Activated T-cell treated with anti-CD3 and anti-CD28 coated beads, Interleukin-2, amount 50 U/mL, for 72 hours (primary cell): ENCODE measurements at places on chromosomes 1 and 21.

DNA sequence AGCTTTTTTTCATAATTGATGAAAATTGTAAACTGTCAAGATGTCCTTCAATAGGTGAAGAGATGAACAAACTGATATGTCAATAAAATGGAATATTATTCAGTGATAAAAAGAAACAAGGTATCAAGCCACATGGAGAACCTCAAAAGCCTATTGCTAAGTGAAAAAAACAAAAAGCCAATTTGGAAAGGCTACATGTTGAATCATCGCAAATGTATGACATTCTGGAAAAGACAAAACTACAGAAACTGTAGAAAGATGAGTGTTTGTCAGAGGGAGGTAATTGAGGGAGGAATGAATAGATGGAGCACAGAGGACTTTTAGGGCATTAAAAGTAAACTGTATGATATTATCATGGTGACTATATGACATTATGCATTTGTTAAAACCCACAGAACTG is 34.5 kb upstream of the USP25 start:
- no peak for DNase-seq

- DNase-seq, result no peak
Observed at GRCh38 chr1:162168261-162168660, 98.8 kb downstream of the NOS1AP start.

GRCh38 chr1:200925831-200926230 is 31.1 kb downstream of the INAVA start:
- DNase-seq, result peak; percentile 43

DNA sequence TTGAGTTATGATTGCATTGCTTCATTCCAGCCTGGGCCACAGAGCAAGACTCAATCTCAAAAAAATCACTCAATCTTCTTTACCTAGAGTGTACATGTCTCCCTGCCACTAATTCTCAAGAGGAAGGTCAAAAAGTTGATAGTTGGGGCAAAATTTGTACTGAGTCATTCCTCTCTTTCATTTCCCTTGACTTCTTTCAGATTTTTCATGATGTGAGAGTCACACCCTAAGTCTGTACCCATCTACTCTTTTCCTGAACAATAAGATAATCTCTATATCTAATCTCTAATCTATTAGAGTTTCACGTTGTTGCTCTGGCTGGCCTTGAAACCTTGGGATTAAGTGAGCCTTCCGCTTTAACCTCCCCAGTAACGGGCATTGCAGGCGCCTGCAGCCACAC is 1.1 kb upstream of the BRDT start:
- DNase-seq, result peak; percentile 5
